ENCODE measurements at places on chromosomes 3 and 15.

- DNase-seq = no peak
Observed at GRCh38 chr15:74316141-74316540, 51.3 kb downstream of the CYP11A1 start.

DNA sequence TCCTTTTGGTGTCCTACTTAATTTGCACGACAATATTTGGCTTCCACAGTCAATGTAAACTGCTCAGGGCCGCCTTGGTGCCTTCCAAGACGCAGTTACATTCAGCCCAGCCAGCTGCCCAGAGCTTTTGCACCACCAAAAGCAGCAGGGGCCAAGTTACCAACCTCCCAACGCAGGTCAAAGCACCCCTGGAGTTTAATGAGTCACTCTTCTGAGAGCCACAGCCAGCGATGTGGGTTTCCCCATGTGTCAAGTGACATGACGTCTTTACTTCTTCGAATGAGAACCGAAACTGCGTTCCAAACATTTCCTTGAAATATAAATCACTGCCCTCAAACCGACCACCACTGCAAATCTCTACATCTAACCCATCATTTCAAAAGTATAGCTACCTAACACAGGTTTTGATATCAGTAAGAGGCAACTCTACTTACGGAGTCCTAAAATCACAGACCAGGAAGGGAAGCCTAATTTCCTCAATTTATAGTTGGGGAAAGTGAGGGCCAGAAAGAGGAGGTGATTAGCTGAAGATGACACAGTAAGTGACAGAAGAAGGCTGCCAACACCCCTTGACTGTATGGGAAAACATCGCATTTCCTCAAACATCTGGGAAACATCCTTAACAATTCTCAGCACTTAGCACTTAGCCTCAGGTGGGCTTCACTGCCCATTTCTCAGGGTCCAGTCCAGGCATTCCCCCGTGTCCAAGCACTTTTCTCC lies 24.5 kb downstream of the MB21D2 start:
- DNase-seq = peak; percentile 92

- no peak for DNase-seq
Observed at GRCh38 chr15:72540606-72541237, 66.6 kb downstream of the ARIH1 start.

DNA sequence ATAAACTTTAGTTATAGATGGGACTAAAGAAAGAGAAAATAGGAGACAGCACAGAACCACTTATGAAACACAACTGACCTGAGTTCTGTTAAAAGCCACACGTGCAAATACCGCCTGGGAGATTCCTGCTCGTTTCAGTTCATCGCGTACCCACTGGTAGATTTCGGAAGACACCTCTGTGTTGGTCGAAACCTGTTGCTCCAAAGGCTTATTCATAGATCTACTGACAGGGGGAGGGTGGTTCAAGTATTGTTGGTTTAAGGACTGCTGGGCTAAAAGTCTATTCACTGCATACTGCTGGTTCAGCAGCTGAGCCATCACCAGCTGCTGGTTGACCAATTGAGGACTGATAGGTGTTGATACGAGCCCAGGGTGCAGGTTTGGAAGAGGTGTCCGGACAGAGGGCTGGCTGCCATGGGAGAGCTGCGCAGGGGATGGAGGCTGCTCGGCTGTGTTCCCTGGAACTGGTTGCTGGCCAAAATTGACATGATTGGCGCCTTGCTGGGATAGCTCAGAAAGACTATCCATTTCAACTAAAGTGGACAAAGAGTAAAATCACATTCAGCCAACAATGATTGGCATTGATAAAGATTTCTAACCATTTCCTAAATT lies 30.6 kb downstream of the SATB1 start:
- DNase-seq = no peak

DNA sequence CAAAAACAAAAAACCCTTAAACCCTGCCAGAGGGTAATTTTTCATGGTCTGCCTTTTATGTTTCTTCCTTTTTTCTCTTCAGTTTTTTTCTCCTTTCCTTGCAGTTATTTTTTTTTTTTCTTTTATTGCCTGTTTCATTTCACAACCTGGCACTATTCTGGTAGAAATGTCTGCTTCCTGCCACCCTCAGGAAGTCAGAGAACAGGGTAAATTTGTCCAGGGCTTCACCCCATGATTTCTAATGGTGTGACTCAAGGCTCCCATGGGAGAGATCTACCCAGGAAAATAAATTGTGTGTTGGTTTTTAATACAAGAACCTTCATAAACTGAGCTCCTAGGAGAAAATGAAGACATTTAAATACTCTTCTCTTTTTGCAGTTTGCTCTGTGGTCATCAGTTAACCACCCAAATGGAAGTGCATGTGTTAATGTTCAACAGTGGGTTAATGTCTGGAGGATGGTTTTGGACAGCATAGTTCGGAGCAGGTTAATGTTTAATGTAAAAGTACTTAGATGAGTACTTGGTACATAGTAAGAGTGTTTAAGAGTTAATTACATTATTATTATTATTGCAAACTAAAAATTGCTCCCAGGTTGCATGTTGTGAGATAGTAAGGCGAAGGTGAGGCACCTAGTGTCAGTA lies 45.9 kb downstream of the CGNL1 start:
- no peak for DNase-seq

- DNase-seq = no peak
Observed at GRCh38 chr15:36982430-36982829, 117.9 kb downstream of the MEIS2 start.

- DNase-seq = no peak
Observed at GRCh38 chr15:40235201-40235885, 3.5 kb upstream of the PAK6 start.

GRCh38 chr15:79071901-79072300 lies 18.7 kb downstream of the RASGRF1 start:
- DNase-seq = no peak
